ENCODE measurements at places on chromosomes 1 and 21.

GRCh38 chr1:227766015-227766634 is 30.9 kb downstream of the SNAP47 start:
- peak; percentile 86 for DNase-seq

DNA sequence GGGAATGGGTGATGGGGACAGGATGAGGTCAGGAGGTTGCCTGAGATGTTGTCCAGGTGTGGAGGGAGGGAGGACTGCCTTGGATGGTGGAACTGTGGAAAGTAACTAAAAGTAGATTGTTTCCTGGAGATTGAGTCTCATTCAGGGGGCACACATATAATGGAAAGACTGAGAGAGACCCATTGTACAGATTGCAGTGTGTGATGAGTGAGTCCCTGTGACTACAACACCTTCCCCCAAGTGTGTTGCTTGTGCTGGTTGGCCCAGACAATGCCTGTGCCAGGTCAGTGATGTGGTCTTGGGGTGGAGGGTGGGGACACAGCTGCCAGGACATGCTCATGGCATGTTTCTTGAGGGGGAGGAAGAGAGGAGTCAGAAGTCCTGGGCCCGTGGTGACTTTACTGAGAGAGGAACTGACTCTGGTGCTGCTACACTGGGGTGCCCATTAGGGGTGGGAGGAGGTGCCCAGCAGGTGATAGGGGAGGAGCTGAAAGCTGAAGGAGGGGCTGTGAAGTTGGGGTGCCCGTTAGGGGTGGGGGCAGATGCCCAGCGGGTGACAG is 5.2 kb downstream of the SNAP47 start:
- no peak for DNase-seq

DNA sequence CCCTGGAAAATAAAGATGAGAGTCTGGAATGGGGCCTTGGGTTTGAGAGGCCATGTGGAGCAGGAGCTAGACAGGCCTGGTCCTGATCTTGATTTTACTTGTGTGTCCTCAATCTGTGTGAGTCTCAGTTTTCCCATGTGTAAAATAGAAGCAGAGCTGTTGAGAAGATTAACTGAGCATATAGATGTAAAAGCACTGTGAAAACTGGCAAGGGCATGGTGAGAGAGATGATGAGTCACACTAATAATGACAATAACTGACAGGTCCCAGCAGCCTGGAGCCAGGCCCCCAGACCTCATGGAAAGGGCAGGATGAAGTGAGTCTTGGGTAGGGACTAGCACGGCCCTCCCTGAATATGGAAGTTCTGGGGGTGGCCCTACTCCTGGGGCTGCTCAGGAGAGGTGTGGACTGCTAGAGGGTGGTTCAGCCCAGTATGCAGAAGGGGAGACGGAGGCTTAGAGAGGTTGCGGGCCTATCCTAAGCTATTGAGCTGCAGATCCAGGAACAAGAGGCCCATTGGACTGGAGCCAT is 2.8 kb upstream of the AHDC1 start:
- DNase-seq = no peak

DNA sequence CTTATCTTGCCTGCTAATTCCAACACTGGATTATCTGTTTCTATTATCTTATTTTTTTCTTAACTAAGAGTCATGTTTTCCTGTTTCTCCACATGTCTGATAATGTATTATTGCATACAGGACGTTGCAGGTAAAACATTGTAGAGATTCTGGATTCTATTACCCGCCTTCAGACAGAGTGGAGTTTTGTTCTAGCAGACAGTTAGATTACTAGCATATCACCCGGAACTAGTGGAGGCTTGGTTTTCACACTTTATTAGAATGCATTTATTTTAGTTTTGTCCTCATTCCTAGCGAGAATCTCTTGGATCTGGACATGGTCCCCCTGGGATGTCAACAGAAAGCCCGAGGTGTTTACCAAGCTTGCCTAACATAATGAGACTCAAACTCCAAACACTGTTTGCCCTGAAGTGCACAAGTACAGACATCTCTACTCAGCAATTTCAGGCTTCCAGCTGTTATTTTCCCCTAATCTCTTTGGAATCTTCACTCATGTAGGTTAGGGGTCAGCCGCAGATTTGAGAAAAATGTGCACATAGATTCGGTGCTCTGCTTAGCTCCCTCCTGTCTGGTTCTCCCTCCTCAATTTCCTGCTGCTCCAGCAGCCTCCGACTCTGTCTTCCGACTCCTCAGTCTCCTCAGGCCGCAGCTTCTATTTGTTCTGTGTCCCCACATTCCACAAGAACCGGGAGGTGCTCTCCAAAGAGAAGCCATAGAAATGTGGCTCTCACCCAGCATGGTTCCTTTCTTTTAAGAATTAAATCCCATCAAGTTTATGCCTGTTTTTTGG is 36.8 kb upstream of the PTPRF start:
- no peak for DNase-seq

DNA sequence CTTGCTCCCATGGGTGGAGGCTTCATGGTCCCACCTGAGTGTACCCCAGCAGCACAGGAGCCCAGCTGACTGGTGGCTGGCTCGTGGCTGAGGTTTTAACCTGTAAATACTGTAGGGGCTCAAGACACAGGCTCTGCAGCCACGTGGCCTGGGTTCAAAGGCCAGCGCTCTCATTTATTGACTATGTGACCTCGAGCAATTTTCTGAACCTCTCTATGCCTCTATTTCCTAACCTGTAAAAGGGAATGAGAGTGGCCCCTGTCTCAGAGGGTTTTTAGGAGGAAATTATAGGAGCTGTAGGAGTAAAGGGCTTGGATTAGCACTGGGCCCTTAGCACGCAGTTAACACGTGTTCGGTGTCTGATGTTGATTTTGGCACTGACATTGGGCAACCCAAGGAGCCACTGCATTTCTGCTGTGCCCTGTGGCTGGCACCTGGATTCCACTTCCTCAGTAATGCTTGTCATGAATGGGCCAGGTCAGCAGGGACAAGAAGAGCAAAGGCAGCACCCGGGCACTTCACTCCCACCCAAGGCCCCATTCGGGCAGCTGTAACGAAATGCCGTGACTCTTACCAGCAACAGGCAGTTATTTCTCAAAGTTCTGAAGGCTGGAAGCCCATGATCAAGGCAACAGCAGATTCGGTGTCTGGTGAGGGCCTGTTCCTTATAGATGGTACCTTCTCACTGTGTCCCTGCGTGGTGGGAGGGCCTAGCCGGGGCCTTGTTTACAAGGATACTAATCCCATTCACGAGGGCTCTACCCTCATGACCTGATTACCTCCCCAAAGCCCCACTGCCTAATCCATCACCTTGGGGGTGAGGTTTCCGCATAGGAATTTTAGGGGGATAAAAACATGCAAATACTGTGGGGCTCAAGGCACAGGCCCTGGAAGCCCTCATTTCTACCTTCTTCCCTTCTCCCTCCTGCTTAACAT is 25.2 kb downstream of the ARHGEF10L start:
- no peak for DNase-seq

DNA sequence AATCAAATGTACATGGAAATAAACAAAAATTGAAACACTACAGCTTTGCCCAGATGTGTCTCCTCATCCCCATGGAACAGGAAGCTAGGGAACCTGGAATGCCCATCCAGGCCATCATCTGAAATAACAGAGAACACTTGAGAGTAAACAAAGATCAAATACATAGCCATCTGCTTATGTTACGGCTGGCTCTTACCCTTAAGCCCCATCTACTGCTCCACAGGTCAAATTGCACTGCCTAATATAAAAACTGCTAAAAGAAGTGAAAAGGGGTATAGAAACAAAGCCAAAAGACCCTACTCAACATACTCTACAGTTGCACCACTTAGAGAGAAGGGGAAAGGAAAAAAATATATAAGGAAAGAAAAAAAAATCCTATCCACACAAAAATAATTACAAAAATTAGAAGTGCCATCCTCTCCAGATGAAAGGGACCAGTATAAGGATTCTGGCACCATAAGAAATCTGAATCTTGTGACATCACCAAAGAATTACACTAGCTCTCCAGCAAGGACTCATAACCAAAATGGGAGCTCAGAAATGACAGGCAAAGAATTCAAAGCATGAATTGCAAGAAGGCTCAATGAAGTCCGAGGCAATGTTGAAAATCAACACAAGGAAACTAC is 26.9 kb downstream of the OR6Y1 start:
- DNase-seq = no peak

GRCh38 chr1:64038965-64039364 is 164.5 kb upstream of the UBE2U start:
- DNase-seq = no peak

- no peak for DNase-seq
These were observed 74.1 kb upstream of the CNIH3 start for GRCh38 chr1:224541901-224542630.

GRCh38 chr1:9867408-9868243 is 42.4 kb downstream of the CTNNBIP1 start:
- DNase-seq = peak; percentile 87

GRCh38 chr1:61887076-61887867 is 145.0 kb downstream of the PATJ start:
- DNase-seq = no peak

DNA sequence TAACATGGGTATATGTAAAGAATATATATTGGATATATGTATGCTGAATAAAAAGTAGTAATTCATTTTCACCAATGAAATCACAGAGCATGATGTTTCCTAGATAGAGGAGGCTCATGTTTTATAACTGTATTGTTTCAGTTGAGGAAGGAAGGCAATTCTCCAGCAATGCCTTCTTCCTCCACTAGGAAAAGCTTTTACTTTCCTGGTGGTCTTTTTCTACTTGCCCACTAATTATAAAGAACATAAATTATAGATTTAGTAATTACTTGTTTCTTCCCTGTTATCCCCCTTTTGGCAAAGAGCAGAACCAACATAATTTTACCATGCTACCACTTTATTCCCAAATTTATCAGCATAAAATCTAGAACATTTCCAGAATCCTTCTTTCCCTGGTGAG is 159.0 kb downstream of the PLA2G4A start:
- no peak for DNase-seq

GRCh38 chr1:72064196-72065075 is 217.9 kb downstream of the NEGR1 start:
- no peak for DNase-seq
